H1 (cell line): ENCODE measurements at places on chromosomes 7 and 10.

GRCh38 chr10:94402843-94403379 lies 570 bp downstream of the TBC1D12 start:
- DNase-seq: no peak

GRCh38 chr10:97843281-97843671 lies 6.4 kb upstream of the GOLGA7B start:
- no peak for DNase-seq

DNA sequence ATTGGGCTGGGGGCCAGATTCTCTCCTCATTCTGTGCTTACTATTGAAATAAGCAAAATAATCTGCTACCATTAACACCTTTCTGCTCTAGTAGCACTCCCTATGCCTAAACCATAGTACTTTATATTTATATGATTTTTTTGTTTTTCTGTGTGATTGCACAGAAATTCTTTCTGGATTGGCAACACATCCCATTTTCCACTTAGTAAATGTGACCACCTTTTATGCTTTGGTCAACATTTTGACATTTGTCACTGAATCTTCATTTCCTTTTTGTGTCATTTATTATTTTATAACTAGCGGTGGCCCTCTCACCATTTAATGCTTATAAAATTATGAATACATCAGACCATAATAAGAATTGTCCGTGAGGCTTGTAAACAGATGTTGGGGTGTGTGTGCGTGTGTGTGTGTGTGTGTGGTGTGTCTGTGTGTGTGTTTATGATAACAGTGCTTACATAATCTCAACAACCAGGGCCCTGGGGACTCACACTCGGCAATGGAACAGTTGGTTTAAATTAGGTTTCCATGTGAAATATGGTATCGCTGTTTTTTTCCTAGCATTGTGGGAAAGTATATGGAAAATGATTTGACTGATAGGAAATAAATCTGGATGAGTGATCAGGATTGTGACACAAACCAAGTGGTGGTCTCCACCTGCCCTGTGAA lies 138.9 kb downstream of the NOC3L start:
- no peak for DNase-seq

GRCh38 chr10:124653811-124654651 lies 90.1 kb downstream of the FAM53B start:
- DNase-seq: no peak

GRCh38 chr10:32156031-32156495 lies 99.8 kb upstream of the KIF5B start:
- DNase-seq: no peak

DNA sequence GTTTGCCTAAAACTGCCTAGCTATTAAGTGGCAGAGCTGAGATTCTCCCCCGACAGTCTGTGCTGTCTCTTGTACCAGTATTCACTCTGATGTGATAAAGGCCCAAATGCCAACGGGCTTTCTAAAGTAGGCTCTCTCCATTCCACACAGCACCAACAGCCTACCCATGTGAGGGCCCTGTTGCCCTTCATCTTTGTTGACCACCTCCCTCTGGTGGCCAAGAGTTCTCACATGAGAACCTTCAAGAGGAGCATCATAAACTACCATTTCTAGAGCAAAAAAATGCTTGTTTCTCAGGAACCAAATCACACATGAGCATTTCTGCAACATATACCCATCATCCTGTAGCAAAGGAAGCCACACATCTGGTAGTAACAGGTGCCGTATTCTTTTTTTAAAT lies 185.8 kb downstream of the GRM8 start:
- no peak for DNase-seq

DNA sequence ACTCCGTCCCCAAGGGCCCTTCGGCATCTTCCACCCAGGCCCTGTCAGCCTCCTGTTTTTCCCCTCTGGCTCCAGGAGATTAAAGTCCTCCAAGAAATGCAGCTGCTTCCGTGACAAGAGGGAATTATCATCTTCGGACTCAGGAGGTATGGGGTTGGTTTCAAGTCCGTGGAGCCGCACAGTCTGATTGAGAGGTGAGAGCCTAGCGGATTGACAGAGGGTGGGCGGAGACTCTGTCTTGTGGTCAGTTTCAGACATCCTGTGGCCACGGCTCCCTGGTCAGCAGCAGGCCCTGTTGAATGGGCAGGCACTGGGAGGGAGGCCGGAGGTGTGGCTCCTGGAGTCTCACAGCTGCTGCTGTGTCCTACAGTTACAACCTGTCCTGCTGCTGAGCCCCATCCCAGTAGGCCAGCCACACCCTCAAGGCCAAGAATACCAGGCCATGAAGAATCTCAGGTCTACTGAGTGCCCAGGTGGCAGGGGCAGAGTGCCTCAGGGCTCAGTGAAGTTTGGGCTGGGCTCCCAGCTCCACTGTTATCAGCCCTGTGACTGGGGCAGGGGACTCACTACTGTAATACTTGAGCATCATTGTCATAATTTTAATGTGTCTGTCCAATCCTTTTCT lies 49.3 kb upstream of the ZNF716 start:
- no peak for DNase-seq

- DNase-seq: no peak
Observed at GRCh38 chr10:19659920-19660655, 156.1 kb upstream of the PLXDC2 start.

- no peak for DNase-seq
Observed at GRCh38 chr7:116575853-116576252, 51.0 kb downstream of the CAV1 start.

DNA sequence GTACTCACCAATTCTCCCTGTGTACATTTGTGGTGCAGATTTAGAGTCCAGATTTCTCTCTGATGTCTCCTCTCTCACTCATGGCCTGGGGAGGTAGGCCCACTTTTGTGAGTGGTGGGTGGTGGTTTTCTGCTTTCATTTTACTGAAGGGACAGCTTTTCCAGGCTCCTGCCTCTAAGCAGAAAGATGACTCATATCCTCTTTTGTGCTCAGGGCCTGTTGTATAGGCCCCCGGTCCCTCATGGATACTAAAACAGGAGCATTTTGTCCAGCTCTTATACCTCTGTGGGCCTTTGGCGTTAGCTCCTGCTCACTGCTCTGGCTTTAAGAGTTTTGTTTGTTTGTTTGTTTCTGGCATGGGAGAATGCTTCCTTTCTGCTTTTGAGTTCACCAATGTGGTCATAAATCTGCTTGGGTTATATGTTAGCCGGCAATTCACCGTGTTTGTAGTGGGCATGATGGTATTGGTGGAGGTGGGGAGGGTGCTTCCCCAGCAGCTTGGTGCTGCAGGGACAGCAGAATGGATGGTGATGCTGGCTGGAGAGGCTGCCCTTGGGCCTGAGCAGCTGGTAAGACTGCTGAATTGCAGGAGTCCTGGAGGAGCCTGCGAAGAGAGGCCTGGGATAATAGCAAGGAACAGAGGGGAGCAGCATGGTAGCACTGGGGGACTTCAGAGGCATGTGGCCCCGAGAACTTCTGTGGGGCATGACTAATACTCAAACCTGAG lies 468.7 kb downstream of the RPS24 start:
- no peak for DNase-seq

DNA sequence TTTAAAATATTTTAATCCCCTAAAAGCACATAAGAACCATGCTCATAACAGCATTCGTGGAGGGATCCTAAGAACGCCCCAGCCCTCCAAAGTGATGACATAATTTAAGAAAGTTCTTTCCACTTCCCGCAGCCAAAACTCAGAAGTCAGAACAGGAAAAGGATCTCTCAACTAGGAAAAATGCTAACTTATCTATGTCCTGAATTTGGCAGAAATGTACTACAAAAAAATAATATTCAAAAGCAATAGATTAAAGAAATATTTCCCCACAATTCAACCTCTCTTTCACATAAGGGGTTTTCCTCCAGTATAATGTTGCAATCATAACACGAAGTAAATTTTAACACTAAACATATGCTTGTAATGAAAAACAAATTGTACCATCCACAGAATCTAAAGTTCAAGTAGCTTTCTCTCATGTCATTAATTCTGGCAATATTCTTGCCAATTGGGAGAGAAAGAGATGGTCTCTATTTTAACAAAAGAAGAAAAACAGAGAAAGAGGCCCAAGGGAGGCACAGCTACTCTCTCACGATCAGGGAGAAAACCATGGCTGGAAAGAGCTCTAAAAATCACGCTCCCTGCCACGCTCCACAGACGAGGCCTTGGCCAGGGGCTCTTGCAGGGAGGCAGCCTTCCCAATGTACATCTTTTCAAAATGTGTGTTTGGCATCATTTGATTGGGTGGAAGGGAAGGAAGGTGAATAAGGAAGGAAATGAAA lies 22.9 kb downstream of the ASB13 start:
- DNase-seq: no peak

- no peak for DNase-seq
Observed at GRCh38 chr7:14292737-14293136, 303.3 kb upstream of the ETV1 start.

DNA sequence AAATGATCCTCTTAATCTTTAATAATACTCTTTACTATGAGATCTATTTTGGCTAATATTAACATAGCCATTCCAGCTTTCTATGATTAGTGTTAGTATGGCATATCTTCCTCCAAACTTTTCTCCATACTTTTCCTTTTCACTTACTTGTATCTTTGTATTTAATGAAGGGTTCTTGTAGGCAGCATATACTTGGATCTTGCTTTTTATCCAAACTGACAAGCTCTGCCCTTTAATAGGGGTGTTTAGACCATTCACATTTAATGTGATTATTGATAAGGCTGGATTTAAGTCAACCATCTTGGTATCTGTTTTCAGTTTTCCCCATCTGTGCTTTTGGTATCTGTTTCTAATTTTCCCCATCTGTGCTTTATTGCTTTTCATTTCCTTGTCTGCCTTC lies 59.7 kb upstream of the ATP6V0A4 start:
- no peak for DNase-seq

DNA sequence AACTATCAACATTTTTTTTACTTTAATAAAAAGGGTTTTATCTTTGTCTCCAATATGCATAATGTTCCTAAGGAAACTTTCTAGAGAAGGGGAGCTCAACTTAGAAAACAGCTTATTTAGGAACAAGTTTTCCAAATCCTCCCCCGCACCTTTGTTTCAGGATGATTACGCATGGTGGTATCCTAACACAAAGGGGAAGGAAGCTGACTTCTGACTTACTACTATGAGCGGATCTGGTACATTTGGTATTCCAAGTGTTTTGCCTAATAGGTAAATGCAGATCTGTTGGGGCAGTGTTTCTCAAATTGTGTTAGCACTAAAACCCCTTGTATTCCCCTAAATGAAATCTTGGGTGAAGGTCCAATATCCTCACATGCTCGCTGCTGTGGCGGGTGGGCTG lies 229.3 kb upstream of the KLF14 start:
- no peak for DNase-seq

GRCh38 chr7:104207348-104207730 lies 474 bp downstream of the ORC5 start:
- DNase-seq: no peak

DNA sequence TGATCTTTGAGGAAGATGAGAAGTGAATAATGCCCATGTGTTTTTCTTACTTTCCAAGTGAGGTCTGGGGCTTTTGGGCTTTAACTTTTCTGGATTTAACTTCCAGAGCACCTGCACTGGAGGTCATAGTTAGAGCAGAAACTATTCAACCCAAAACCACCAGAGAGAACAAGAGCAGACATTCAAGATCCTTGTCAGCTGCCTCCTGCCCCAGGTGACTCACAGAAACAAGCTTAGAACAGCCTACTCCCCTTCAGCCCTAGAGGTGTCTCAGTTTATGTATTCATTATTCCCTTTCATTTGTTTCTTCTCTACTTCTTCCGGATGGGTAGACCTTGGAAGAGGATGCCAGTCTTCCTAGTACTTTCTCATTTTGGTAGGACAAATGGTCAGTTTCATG lies 270.5 kb downstream of the CNTNAP2 start:
- DNase-seq: no peak

DNA sequence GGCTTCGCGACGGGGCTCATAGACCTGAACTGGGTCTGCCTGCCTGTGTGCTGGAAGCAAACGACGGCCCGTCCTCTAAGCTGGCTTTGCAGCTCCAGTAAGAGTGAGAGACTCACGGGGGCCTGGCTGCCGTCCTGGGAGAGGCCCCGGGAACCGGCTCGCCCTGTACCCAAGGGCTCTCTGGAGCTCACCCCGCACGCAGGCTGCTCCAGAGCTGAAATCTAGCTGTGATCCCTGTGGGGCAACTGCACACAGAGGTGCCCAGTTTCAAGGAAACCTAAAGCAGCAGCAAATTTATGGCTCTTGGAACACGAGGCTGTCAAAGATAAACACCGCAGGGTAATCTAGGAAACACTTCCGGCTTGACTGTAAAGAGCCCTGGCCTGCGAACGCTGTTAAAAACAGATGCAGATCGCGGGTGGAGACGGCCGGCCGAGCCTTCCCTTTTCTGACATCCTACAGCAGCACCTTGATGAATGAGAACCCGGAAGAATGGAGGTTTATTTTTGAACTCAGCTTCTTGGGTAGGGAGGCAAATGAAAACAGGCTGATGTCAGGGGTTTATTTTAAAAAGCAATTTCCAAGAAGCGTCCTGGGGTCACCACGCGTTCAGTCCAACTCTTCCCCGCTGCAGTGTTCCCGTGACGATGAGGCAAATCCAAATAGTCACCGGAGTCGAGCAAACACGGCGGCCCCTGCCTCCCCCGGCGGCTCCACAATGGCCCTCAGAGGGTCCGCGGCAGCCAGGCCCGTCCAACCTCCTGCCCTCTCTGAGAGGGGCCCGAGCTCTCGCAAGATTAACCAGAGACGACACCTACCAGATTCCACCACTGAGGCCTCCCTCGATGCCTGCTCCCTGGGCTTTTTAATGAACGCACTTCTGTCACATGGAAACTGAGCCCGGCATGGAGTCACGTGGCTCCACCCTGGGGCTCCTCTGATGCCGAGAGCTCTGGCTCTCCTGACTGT lies 29.6 kb downstream of the AMZ1 start:
- no peak for DNase-seq

DNA sequence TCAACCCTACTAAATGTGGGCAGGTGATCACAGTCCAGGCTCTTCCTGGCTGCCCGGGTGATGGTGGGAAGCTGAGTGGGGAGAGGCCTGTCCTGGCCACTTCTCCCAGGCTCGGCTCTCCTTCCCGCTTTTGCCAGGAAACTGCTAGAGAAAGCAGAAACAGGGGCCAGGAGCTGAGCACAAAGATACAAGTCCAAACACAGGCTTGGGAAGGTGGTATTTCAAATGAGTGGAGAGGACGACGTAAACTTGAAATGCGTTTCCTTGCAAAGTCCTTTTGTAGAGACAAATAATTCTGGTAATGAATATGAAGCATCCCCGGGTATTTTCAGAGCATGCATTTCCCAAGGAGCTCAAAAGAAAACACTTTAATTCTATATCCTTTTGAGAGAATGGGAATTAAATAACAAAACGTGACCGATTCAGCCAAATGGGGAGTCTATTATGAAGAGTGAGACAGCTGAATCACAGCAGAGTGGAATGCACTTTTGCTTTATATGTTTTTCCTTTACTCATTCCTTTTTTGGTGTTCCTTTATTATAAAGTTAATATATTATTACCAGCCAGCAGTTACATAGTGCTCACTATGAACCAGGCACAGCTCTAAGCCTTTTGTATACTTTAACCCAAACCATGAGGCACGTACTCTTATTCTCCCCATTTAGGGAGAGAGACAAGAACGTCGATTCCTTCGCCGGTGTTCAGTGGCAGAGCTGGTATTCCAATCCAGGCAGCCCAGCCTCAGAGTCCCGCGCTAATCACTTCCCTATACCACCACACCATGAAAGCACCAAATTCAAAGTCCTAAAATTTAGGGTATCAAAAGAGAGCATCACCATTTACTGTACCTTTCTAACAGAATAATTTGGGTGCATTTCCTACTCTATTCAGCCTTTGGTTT lies 218.2 kb upstream of the KLF14 start:
- no peak for DNase-seq

GRCh38 chr7:82507365-82507975 lies 63.9 kb upstream of the CACNA2D1 start:
- no peak for DNase-seq

GRCh38 chr10:73589563-73590126 lies 1.5 kb downstream of the USP54 start:
- DNase-seq: no peak

- DNase-seq: no peak
Observed at GRCh38 chr10:124978376-124978725, 36.4 kb downstream of the ZRANB1 start.
